ENCODE measurements at places on chromosomes 1 and 21. TPM values are rescaled to one million over a fixed set of nuclear protein-coding genes. Genes with fewer than 3 reads are reported as not detected.

The RAD54L gene
- total RNA-seq = 2.2 TPM

The RASSF5 gene
- under 0.01 TPM for total RNA-seq

The FAM72D gene
- 0.87 TPM for total RNA-seq

The APH1A gene
- 128 TPM for total RNA-seq

The BSND gene
- not detected for total RNA-seq

The LRRC53 gene
- not detected for total RNA-seq

The DMAP1 gene
- 16.6 TPM for total RNA-seq

The DENND2C gene
- 2.6 TPM for total RNA-seq

The TCHHL1 gene
- not detected for total RNA-seq

The NLRP3 gene
- total RNA-seq = under 0.01 TPM

Data from lung microvascular endothelial cell (primary cell).